ENCODE measurements at places on chromosomes 3 and 15.

DNA sequence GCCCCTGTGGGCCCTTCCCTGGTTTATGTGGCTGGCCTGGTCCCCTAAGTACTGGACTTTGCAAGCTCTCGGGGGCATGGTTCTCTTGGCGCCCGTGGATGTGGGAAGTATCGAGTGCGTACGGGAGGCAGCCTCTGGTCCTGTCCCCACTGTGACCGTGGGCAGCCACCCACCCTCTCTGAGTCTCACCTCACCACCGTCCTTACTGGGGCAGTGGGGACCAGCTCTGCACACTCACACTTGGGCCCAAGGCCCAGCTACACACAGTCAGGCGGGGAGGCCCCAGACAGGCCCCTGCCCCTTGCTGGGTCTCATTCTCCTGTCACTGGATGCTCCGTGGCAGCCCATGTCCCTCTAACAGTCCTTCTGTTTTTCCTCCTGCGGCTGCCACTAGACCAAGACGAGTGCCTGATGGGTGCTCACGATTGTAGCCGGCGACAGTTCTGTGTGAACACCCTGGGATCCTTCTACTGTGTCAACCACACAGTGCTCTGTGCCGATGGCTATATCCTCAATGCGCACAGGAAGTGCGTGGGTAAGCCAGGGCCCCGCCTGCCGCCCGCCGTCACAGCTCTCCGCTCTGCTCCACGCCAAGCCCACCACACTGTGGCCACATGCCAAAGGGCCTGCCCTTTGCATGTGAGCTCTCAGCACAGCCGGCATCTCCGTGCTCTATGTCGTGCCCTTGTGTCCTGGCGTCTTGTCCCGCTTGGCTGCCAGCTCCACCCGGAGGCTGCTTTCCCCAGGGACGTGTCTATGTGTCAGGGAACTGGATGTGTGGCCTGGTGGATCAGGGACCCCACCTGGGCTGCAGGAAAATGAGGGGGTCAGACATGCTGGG is 72.7 kb downstream of the FBLN2 start:
- DNase-seq = no peak

- no peak for DNase-seq
These were observed 65.6 kb upstream of the MYZAP start for GRCh38 chr15:57526076-57526475.

- DNase-seq = no peak
These were observed 461.6 kb downstream of the WDR72 start for GRCh38 chr15:53297828-53298227.

GRCh38 chr3:109059264-109059663 is 58.7 kb downstream of the MORC1 start:
- no peak for DNase-seq

DNA sequence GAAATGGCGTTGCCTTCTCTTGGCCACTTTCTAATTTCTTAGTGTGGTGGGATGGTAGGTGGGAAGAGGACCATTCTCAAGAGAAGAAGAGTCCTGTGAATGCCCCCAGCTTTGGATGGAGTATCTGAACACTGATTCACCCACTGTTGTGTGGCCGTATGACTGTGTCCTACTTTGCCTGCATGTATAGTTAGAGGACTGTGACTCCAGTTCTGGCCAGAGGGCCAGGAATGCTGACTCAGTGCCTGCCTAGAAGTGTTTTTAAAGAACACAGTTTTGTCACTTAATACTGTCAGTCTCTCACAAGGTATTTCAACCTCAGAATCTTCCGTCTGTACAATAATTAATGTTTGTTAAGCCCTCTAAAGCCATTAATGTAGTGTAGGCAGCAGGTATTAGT is 2.1 kb downstream of the SEC61A1 start:
- DNase-seq = no peak

GRCh38 chr15:60932051-60932915 is 296.8 kb downstream of the RORA start:
- no peak for DNase-seq

DNA sequence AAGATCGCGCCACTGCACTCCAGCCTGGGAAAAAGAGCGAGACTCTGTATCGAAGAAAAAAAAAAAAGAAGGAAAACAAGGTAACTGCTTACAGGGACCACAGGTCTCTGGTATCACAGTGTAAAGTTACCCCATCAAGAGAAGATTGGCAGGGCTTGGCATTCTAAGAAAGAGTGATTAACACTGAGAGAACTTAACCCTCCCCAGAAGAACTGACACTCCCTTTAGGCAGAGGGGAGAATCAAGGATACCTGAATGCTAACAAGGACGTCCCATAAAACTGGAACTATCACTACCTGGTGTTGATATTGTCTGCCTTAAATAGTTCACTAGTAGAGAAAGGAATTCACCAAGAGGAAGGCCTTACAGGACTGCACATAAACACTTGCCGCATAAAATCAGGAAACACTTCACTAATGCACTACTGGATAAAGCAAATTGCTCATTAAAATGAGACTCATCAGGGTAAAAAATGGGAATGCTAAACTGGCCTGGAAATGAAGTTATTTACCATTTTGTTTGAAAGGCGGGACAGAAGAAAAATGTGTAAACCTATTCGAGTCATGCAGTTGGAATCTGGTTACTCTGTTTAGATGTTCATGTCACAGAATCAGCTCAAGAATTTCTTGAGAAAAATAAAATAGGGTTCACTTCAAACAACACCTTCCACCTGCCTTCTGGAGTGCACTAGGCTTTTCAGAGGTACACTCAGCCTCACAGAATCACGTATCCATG is 121.6 kb downstream of the FOXP1 start:
- no peak for DNase-seq

DNA sequence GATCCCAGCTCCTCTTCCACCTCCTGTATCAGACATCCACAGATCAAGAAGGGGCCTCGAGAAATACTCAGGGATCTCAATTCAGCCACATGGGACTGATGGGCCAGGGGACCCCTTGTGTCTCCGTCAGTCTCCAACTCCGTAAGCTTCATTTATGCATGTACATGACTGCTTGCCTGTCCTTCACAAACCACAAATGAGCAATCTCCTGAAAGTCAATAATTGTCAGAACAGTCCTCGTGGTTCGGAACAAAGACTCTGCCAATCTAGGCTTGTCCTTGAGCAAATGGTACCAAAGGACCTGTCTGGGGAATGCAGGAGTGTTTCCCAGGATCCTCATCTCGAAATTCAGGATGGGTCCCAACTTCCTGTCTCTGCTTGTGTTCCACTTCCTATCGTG is 20.8 kb downstream of the SLC12A8 start:
- no peak for DNase-seq

- DNase-seq = no peak
These were observed 14.9 kb downstream of the PLEKHO2 start for GRCh38 chr15:64856429-64857145.

GRCh38 chr3:15884132-15884531 is 86.4 kb upstream of the ANKRD28 start:
- no peak for DNase-seq

- DNase-seq = no peak
These were observed 74.7 kb upstream of the SH3GL3 start for GRCh38 chr15:83372434-83372891.

Measured in SHP77 (cell line).